IPS DF 6.9 (cell line): ENCODE measurements at places on chromosomes 3 and 15.

DNA sequence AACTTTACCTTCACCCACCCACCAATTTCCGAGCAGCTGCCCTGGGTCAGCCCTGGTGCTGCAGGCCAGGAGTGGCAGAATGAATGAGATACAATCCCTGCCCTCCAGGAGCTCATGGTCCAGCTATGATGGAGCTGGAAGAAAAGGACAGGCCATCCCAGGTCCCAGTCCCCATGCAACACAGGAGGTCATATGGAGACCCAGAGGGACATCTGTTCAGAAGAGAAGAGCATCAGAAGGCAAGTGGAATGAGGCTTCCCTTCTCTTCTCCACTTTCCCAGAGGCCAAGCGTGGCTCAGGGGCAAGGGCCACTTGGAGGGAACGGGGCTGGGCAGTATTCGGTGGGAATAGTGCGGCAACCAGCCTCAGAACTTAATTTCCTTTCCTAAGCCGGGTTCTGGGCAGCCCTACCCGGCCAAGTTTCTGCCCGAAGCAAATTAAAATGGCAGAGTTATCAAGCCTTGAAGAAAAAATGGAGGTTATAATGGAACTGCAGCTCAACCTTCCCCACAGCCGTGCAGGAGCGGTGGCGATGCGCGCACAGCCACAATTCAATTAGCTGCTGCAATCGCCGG lies 35.9 kb downstream of the TLE3 start:
- DNase-seq: no peak

DNA sequence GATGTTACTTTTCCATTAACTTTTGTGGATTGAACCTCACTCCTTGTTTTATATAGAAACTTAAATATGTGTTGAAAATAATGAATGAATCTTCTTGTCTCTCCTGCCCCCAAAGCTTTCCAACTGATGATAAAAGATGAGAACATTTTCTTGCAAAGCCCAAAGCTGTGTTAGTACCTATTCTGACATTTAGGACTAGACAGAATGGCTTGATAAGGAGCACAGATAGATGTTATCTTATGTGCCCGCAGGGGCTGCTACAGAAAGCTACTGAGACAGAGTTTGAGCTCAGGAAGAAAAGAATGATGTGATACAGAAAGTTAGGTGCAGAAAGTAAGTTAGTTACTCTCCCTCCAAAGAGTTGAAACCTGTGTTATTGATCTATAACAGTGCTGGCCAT lies 109.4 kb upstream of the ATP11B start:
- DNase-seq: no peak

DNA sequence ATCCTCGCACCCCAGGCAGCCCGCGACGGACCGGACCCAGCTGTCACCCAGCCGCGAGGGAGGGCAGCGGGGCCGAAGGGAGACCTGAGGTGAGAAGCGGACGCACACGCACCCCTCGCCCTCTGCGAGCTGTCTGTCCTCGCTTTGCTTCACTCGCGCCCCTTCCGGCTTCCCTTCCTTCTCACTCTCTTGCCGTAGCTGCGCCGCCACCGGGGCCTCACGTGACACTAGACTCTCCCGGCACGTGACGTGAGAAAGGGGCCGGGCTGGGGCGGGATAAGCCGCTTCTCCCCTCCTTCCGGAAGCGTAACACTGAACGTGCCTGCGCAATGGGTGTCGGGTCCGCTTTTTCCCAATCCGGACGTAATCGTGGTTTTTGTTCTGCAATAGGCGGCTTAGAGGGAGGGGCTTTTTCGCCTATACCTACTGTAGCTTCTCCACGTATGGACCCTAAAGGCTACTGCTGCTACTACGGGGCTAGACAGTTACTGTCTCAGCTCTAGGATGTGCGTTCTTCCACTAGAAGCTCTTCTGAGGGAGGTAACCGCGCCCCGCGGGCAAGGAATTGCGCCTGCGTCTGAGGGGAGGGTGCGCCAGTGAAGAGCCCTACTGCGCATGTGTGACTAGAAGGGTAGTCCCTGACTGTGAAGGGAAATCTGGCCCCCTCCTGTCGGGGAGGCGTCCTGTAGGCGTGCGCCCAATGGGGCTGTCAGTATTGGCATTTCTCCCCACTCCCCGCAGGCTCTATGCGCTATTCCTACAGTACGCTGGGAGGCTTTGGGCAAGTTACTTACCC lies at the start of the genes ATG3 and SLC35A5:
TSS of gene ATG3 (minus strand) at position 229 of the 796 bp plus-strand sequence. CDS start 434 bp downstream, outside the sequence.
TSS of gene SLC35A5 (plus strand) at position 312 of the 796 bp plus-strand sequence. CDS start 1,359 bp downstream, outside the sequence.
- peak; percentile 80 for DNase-seq

DNA sequence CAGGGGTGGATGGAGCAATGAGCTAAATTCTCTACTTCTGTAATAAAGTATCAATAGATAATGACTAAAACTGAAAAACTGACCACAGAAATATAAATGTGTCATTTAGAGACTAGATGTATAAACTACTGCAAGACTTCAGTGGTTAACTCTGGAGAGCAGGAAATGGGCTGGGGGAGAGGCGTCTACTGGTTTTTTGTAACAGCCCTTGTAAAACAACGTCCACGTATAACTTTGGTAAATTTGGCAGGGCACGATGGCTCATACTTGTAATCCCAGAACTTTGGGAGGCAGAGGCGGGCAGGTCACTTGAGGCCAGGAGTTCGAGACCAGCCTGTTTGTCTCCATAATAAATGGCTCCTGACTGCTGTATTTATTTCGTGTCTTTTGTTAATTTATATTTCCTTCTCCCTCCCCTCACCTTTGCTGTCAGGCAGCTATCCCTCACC lies 12.5 kb downstream of the RAB27A start:
- no peak for DNase-seq

GRCh38 chr15:83204697-83205096 lies 2.9 kb downstream of the HDGFL3 start:
- DNase-seq: no peak

GRCh38 chr3:128494367-128494650 lies 1.3 kb upstream of the GATA2 start:
- no peak for DNase-seq

DNA sequence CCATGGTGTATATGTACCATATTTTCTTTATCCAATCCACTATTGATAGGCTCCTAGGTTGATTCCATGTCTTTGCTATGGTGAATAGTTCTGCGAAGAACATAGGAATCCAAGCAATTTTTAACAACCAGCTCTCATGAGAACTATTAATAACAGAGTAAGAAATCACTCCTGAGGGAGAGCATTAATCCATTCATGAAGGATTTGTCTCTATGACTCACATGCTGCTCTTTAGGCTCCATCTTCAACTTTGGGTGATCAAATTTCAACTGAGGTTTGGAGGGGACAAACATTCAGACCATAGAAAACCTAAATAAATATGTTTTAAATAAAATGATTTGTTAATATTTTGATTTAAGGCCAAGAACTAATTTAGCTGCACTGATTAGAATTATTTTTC lies 147.4 kb downstream of the NSUN3 start:
- DNase-seq: no peak

DNA sequence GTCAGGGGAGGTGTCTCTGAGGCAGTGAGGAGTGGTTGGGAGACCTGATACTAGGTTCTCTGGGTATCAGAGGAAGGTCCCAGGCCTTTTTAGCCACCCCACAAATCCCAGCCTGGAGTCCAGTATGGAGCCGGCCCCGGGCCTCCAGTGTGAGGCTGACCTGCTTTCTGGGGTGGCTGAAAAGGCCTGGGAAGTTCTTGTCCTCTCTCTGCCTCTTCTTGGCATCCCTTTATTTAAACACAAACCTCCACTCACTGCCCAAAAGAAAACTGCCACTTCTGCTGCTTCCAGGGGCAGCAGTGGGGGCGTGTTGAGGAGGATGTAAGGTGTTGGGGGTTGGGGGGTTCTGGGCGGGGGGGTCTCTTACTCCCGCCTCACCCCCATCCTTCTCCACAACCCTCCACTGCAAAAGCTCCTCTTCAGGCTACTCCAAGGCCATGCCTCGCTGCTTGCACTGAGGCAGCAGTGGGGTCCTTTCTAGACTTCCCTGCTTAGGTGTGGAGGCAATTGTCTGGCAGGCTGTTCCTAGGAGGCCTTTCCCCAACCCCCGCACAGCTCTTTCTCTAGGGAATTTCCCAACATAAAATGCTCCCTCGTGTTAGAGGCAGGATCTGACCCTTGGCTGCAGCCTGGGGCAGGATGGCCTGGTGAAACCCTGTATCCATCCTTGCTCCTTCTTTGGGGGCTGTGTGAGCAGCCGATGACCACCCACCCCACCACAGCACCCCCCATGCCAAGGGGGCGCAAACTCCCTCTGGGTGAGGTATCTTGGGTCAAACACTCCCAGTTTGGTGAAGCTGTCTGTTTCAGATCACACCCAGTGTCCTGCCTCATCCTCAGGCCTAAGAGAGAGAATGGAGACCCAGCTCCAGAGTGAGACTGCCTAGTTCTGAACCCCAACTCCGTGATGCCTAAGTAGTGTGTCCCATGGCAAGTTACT lies 12.1 kb upstream of the RAD18 start:
- no peak for DNase-seq

DNA sequence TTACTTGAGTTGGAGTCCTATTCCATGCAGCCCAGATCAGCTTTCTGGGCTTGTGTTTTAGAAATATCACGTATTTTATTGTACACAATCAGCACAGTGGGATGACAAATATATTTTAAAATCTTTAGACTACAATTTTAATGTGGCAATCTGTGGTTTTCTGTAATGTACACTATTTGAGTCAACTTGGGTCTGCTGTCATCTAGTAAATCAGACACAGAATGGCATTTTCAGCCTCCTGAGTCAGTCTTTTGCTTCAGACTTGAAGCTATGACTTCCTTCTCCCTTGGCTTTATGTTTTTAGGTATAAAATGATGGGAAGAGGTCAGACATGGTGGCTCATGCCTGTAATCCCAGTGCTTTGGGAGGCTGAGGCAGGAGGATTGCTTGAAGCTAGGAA lies 232.1 kb downstream of the NECTIN3 start:
- DNase-seq: no peak

DNA sequence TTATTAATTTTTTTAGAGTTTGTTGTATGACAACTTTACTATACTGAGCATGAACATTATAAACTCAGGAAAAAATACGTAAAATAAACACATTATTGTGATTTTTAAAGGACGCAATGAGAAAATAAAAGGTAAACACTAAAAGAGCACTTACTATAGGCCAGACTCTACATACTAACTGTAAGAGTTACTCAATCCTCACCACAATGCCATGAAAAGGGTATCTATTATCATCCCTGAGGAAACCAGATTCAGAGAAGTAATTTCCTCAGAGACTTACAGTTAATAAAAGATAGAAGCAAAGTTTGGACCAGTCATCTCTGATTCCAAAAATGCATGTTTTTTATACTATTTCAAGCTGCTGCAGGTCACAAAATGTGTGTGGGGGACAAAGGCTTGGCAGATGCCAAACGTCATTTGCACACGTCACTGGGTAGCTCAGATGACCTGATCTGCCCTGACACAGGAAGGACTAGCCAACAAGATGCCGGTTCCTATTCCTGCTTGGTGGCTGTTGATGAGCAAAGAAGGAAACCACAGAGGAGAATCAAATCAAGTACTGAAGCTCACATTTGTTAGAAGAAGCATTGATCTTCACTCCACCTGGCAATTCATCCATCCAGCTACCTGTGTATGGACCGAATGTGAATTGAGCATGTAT lies 42.3 kb downstream of the KLHL6 start:
- DNase-seq: no peak

DNA sequence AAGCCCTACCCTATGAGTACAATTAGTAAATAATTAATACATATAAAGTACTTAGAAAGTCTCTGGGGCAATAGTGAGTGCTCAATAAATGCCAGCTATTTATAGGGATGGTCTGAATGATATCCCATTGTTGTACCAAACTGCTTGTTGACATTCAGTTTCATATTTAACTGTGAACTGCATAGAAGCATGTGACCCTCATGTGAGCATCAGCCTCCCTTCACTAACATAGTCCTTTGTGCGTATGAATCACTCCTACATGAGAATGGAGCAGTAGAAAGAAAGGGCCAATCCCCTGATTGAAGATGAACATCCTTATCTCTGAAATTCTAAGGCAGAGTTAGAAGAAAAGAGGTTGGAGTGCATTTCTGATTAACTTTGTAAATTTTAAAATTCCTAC lies 68.7 kb upstream of the ATP10A start:
- DNase-seq: no peak

DNA sequence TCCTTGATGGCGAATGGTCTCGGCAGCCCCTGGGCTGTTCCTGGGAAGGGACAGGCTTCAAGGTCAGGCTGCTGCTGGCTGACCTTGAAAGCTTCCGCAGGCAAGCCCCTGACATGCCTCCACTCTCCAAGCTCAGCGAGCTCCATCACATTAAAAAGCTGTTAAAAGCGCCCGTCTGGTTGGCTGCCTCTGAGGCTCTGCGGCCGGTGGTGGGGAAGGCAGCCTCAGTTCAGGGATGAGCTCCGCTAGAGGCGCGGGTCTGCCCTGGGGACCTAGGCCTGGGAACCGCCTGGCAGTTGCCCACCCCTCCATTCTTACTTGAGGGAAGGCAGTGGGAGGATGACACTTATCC lies 103.8 kb downstream of the LINGO1 start:
- no peak for DNase-seq

DNA sequence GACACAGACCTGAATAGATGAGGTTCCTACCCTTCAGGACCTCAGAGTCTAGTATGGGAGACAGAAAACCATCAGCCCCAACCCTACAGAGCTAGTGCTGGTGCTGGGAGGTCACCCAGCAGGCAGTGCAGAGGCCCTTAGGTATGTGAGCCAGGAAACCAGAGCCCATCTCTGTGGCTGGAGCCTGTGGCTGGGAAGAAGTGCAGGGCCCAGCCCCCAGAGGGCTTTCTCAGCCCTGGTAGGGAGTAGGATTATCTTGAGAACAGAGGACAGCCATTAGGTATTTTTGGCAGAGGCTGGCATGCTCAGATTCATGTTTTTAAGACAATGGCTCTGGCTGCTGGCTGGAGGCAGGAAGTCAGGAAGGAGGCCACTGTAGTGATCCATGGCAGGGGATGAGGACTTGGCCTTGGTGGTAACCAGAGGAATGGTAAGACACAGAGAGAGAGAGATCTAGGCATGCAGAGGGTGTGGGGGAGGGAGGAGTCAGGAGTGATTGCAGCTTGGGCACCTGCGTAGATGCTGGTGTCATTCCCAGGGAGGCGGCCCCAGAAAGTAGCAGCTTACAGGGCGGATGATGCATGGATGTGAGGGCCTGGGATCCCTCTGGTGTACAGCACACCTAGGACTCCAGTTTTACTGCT lies 220.9 kb upstream of the EIF1B start:
- no peak for DNase-seq
